ENCODE measurements at places on chromosomes 3 and 15.

DNA sequence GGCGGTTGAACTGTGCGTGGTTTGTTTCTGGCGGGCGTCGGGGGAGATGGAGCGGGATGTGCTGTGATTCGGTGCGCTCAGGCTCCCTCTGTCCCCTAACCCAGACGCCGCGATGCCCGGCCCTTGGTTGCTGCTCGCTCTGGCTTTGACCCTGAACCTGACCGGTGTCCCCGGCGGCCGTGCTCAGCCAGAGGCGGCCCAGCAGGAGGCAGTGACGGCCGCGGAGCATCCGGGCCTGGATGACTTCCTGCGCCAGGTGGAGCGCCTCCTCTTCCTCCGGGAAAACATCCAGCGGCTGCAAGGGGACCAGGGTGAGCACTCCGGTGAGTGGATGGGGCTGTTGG, 1.2 kb downstream of the TRH start:
- no peak for DNase-seq

- no peak for DNase-seq
These were observed 160.9 kb upstream of the STAC start for GRCh38 chr3:36219398-36219797.

GRCh38 chr15:38975282-38975990, 410.8 kb upstream of the RASGRP1 start:
- DNase-seq, result no peak

DNA sequence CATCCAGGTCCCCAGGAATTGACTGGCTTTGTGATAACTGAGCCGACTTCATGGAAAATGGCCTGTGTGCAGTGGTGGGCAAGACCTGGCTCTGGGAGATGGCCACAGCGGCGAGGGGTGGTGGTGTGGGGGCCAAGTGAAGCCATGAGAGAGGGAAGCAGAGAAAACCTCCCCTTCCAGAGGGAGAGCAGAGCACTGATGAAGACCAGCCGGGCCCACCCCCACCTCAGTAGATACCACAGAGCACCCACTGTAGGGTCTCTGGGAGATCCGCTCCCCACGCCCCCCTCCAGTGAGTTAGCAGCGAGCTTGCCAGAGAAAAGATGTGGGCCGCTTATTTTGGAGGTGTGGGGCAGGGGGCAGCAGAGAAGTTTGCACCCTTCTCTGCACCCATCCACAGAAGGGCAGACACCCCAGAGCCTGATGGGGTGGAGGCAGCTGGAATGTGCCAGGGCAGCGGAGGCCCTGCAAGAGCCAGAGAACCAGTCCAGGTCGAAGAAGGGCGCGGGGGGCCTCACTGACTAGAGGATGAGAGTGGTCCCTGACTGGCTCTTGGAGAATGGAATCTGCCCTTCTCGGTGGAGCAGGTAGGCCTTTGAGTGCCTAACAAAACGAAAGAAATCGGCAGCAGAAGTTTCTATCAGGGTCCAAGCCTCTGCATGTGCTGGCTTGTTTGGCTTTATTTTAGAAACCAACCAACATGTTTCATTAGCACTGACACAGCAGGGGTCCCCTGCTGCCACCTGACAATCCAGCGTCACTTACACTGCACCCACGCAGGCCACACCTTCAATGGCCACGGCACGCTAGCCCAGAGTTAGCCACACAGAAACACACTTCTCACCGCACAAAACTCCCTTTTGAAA, 28.3 kb downstream of the MELTF start:
- DNase-seq, result no peak

GRCh38 chr3:33991673-33992072, 193.2 kb downstream of the PDCD6IP start:
- no peak for DNase-seq

DNA sequence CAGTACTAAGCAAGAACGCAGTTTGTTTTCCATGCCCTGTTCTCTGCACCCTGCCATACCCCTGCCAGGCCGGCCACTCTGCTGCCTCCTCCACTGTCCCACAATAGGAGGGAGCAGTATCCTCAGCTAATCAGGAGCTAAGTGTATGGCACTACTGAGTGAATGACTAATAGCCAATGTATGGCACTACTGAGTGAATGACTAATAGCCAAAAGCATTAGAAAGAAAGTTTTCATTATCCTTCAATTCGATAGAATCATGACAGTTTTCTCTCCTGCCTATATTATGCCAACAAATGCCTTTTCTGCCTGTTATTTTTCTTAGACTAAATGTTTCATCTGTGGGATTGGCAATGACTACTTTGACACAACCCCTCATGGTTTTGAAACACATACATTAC, 107.5 kb upstream of the CHRM5 start:
- no peak for DNase-seq

DNA sequence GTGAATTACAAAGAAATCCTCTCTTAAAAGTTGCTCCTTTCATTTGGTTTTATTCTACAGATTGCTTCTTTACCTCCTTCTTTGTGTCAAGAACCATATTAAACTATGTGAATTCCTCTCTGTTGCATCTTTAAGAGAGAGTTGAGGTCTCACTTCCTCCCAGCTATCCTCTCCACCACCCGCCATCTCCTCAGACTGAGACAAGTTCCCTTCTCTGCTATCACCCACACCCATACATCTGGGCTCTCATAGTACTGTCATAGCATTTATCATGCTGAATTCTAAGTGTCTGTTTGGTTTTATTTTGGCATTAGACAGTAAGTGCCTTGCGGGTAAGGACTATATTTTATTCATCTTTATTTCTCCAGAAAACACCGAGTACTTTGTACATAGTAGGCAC, 54.2 kb downstream of the B3GALNT1 start:
- no peak for DNase-seq

- no peak for DNase-seq
These were observed 100.3 kb upstream of the CHL1 start for GRCh38 chr3:96259-96658.

DNA sequence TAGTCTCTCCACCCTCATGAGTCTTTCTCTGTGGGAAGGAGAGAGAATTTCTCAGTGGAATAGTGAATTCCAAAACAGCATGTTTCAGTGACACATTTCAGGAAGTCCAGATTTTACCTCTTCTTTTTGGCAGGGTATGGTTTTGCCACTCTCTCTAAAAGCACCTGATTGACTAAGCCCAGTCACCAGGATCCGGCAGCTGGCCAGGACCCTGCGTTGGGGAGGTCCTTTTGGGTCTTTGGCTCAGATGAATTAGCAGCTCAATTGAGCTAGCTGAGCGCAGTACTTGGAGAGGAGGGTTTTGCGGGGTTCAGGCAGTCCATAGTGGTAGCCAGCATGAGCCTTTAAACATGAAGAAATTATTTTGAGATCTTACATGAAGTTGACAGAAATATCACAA, 548.2 kb downstream of the PDCD6IP start:
- DNase-seq, result no peak

- no peak for DNase-seq
These were observed 5.1 kb upstream of the ZSCAN2 start for GRCh38 chr15:84595660-84596059.

GRCh38 chr3:161187046-161187445, 34.1 kb upstream of the NMD3 start:
- no peak for DNase-seq

DNA sequence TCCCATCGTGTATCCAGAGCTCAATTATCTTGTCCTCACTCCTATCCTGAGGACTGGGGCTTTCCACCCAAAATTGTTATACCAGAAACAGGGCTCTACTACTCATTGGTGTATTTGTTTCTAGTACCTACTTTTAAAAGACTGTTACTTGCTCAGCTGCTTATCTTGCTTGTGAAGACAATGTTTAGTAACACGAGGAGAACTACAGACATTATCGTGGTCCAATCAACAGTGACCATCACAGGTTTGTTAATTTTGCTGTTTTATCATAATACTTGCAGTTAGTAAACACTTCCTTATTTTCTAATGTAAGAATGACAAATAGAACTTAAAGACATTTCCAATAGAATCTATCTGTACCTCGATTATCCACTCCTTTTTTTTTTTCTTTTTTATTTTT, 13.5 kb downstream of the LRCH3 start:
- no peak for DNase-seq

- no peak for DNase-seq
These were observed 82.0 kb downstream of the DPPA2 start for GRCh38 chr3:109234300-109234699.

DNA sequence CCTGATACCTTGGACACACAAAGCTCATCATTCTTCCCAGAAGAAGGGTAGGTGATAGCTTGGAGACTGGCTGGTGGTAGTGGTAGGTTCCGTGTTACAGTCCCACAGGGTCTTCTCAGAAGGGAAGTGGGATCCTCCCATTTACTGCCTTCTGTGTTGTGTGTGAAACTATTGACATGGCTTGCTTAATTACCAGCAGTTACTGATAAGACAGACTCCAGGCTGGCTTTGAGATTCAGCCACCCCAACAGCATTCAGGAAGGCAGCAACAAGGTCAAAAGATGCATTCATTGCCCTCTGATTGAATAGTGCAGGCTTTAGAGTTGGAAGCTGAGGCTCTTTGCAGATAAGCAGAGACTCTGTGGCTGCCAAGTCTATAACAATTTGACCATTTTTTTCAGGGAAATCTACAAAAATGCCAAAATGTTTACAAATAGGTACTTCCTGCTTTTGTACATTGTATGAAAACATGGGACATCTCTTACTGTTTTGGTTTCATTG, 7.7 kb downstream of the ARNT2 start:
- DNase-seq, result no peak
